ENCODE measurements at places on chromosomes 2 and 18.

GRCh38 chr2:73063472-73063871, 8.0 kb downstream of the SFXN5 start:
- no peak for DNase-seq

DNA sequence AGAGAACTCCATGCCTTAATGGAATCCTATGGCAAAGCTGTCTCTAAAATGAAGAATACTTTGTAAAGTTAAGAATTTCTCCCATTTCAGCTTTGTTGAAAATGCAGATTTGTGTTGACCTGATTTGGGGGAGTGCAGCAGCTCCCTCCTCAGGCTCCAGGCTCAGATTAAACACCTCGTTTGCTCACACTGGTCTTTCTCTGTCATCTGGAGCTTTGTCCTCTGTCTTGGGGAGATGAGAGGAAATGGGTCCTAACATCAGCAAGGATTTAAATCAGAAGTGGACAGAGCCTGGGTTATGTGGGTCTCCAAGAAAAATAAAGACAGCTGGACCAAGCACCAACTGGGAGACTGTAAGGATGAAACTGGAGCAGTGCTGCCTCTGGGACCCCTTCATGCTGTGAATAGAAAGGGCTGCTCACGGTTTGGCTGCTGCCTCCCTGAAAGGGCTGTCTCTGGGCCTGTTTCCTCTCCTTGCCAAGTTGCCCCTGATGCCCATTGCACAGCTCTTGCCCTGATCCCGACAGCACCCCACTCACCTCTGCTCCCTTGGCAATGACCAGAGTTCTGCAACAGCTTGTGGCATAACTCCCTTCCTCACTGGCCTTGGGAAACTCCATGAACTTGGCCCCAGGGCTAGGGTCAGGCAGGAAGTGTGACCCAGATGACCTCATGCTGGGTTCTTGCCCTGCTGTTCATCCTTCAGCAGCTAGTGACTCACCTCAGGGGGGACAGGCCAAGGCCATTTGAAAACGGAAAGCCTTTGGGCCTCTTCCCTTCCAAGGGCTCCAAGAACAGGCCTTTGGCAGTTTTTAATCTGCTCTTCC, 197.2 kb downstream of the CYP26B1 start:
- no peak for DNase-seq

GRCh38 chr2:191351921-191352320, 106.7 kb downstream of the MYO1B start:
- no peak for DNase-seq

DNA sequence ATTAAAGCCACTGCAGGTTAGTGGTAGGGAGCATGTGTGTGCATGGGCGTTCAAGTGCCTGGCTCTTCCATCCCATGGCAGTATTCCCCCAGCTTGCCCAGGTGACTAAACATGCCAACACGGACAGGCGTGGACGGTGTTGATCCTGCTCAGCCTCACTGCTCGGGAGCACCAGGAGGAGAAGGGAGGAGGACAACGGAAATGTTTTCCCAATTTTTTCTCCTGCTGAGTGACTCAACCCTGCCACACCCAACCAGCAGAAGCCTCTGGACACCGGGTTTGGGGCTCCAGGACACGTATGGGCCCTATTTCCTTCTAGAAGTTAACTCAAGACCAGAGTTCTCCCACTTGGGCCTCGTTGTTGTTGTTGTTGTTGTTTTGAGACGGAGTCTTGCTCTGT, 139.1 kb downstream of the CYP26B1 start:
- no peak for DNase-seq

DNA sequence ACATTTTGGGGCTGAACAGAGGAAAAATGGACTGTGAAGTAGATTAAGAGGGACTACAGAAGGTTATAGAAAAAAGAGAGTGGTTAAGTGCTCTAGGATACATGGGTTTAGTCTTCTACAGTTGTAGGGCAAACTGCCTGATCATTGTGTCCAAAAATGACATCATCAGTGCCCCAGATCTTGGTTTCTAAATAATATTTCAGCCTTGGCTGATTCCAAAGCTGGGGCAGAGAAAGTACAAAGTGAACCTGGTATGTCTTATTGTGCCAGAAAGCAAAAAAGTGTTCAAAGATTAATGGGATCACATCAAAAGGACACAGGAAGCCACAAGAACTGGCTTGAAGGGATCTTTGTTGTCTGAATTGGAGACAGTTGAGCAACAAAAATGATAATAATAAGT, 97.1 kb upstream of the ZNF521 start:
- no peak for DNase-seq

DNA sequence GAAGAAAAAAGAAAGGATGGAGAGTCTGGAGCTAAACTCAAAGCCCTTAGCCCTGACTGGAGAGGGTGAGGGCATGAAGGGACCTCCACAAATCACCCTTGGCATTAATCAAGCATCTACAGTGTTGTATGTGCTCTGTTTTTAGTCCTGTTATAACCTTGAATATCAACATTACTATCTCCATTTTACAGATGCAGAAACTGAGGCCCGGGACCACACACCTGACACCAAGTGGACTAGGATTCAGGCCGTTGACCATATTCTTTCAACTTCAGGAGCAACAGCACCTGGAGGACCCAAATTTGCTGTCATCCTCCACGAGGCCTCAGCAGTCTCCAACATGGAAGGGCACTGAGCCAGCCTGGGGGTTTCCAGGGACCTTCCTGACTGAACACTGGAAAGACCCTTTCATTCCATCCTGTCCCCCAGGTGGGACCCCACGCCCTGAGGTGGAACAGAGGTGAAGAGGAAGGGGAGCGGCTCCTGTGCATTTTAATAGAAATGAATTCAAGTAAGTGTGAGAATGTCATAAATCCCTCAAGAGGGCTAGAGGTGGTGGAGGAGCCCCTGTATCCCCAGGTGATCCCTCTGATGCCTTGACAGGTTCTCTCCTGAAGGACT, 41.0 kb downstream of the SERTAD2 start:
- no peak for DNase-seq

- no peak for DNase-seq
Measured at GRCh38 chr2:136131484-136131960, 13.6 kb upstream of the CXCR4 start.

DNA sequence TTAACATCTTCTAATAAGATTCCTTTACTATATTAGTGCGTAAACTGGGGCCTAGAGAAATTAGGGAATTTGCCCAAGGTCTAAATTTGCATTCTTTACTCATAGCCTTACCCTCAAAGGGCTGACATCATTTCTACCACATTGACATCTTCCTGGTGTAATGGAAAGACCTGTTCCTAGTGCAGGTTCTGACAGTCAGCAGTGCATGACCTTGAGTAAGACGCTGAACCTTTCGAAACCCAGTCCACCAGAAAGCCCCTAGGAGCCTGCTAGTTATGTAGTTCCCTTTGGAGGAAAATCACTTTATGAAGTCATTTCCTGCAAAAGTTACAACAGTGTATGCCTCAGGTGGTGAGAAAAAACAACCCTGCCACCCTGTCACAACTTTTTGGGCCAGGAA, 388.3 kb downstream of the TNS1 start:
- DNase-seq: no peak

- DNase-seq: no peak
Measured at GRCh38 chr2:100446696-100447095, 23.6 kb upstream of the NMS start.

All from activated CD8-positive, alpha-beta memory T cell treated with anti-CD3 and anti-CD28 coated beads for 4 hours (primary cell).